Activated naive CD4-positive, alpha-beta T cell (primary cell): ENCODE measurements at places on chromosomes 5 and 9.

- DNase-seq = no peak
Observed at GRCh38 chr9:30160570-30160969, 2223.9 kb upstream of the ACO1 start.

DNA sequence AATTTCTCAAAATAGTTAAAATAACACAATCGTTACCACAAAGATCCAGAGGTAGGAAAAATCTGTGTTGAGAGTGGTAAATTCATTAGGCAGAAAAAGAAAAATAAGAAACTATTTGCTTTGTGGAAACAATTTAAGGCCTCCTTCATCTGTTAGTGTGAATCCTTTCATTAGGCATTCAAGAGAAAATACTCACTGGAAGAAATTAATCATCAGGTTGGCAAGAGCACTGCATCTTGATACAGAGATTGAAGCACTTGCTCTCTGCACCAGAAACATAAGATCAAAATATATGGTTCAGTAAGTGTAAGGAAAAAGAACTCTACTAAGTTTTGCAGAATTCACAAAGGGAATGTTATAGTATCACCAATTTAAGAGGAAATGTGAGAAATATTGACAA lies 44.4 kb downstream of the TTC39B start:
- no peak for DNase-seq

DNA sequence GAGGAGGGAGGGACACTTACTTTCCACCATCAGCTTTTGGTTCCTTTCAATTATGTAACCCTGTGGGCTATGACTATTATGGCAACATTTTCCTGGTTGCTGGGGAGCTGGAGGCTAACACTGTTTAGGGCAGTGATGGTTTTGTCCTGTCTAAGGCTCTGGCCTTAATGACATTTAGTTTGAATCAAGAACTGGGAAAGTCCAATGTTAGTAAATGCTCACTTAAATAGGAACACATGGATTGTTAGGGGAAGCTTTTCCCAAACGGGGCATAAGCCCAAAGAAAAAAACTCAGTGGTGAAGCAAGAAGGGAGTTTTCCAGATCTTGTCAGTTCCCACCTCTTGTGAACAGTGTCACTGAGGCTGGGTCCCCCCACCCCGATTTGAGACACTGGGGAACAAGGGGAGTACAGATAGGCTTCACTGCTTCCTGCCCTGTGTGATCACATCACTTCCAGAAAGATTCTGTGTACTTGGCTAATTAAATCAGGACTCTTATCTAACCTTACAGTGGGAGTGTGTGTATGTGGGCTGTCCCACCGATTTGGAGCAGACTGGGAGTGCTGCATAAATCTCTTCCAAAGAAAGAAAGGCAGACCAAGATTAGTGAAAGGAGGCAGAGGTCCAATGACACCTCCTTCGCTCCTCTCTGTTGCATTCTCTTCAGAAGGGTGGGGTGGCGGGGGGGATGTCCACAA lies 206.4 kb downstream of the PTTG1 start:
- no peak for DNase-seq

GRCh38 chr5:151954255-151954654 lies 29.6 kb upstream of the GLRA1 start:
- DNase-seq = no peak

DNA sequence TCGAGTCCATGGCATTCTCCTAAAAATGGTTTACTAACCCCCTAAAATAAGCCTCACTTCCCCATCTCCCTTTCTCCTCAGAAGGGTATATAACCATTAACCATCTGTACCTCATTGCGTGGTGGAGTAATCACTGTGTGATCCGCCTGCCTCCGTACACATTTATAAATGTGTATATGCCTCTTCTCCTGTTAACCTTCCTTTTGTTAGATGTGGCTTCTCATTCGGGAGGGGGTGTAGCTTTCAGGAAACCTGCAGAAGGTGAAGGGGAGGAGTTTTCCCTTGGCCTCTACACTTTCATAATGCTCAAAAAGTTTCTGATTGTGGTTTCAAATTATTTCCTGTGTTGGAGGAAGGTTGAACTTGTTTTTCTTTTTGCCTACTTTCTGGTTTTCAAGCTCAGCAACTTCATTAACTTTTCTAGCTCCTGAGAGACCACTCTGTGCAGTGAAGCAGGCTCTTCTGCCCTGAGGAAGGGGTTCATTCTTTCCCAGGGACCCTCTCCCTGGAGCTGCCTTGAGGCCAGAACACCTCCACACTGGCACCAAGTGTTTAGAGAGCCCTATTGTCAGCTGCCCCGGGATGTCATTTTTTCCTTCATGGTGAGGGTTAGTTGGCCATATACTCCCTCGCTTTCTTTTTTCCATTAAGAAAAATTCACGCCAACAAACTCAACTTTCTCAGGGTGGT lies 46.9 kb downstream of the RASGRF2 start:
- DNase-seq = peak; percentile 35

DNA sequence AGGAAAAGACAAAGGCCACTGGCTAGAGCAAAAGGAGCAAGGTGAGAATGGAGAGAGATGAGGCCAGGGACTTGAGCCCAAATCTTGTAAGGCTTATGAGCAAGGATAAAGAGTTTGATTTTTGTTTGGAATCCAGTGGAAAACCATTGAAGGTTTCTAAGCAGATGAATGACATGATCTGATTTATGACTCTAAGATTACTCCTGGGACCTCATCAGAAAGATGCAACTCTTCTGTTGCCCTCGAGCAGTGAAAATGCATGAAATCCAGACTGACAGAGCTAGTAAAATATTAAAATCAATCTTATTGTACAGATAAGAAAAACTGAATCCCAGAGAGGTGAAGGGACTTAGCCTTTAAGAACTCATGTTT lies 677 bp downstream of the MFAP3 start:
- no peak for DNase-seq

GRCh38 chr5:6868171-6868570 lies 154.9 kb downstream of the TENT4A start:
- DNase-seq = no peak
